B cell (primary cell): ENCODE measurements at places on chromosomes 12 and 14. TPM values are rescaled to one million over a fixed set of nuclear protein-coding genes. Genes with fewer than 3 reads are reported as not detected.

The TAS2R8 gene
- 0.20 TPM in 1 of 2 replicates, not detected in the other for polyA plus RNA-seq

DNA sequence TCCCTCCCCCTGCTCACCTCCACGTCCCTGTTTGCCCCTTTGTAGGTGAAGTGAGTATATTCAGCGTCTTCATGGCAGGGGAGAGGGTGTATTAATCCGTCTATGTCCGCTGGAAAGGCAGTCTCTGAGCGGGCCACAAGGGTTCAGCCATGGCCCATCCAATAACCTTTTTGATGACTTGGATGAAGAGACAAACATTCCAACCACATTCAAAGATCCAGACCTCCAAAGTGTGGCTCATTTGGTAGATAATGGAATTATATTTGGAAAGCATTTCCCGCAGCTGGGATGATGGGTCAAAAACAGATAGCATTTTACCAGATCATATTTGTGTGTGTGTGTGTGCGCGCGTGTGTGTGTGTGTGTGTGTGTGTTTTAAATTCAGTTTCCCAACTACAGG, 345.9 kb downstream of the DPF3 start:
- no peaks in the 10 kb centered on the region for H3K27me3 ChIP-seq
- no peaks in the 10 kb centered on the region for H3K36me3 ChIP-seq
- DNase-seq = no peak
- H3K27ac ChIP-seq = no peak overlapping the region
- H3K4me3 ChIP-seq = no peak overlapping the region

DNA sequence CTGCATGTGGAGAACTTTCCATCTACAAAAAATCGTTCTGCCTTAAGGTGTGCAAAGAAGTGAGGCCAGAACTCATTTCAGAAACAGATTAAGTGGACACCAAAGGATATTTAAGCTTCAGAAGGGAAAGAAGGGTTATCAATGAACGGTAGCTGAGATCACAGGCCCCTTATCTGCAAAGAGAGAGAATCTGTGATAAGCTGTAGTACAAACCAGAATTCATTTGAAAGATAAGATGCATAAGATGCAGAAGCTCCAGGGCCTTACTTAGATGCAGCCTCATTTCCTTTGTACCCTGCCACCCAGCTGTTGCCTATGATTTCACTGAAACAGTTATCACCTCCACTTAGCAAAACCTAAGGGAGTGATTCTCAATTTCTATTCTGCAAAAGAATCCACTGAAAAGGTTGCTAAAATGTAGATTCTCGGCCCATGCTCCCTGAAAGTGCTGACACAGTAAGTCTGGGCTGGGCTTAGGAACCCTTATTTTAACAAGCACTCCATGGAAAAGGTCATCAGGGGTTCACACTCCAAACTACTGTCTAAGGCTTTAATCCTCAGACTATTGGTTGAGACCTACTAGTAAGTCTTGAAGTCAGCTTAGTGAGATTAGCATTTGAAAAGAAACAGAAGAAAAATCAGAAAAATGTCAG, 64.8 kb downstream of the HELB start:
- no peak for DNase-seq
- no peak overlapping the region for H3K27ac ChIP-seq
- no peaks in the 10 kb centered on the region for H3K4me1 ChIP-seq
- no peaks in the 10 kb centered on the region for H3K36me3 ChIP-seq
- no peaks in the 10 kb centered on the region for H3K27me3 ChIP-seq

GRCh38 chr12:16221776-16222175, 55.7 kb downstream of the SLC15A5 start:
- H3K4me1 ChIP-seq = no peaks in the 10 kb centered on the region
- H3K36me3 ChIP-seq = no peaks in the 10 kb centered on the region
- no peak overlapping the region for H3K27ac ChIP-seq
- no peak for DNase-seq
- H3K27me3 ChIP-seq = no peaks in the 10 kb centered on the region

DNA sequence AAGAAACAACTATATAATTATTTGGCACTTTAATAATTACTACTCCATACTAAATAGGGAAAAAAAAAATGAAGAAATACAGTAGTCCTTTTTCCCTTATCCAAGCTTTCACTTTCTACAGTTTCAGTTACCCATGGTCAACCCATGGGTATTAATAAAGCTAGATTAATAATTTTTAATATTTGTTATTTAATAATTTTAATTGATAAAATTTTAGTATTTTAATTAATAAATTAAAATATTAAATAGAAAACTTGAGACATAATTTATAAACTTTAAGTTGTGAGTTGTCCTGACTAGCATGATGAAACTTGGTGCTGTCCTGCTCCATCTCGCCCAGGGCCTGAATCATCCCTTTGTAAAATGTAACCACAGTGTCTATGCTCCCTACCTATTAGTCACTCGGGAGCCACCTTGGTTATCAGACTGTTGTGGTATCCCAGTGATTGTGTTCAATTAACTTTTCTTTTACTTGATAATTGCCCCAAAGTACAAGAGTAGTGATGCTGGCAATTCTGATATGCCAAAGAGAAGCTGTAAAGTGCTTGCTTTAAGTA, 71.8 kb downstream of the PAWR start:
- H3K27me3 ChIP-seq = no peaks in the 10 kb centered on the region
- H3K36me3 ChIP-seq = peaks cover 14% of the 10 kb centered on the region
- H3K4me1 ChIP-seq = no peaks in the 10 kb centered on the region

- H3K4me1 ChIP-seq = peaks cover 6% of the 10 kb centered on the region
- no peak overlapping the region for H3K4me3 ChIP-seq
- peaks cover 25% of the 10 kb centered on the region for H3K27me3 ChIP-seq
- H3K27ac ChIP-seq = no peak overlapping the region
- H3K36me3 ChIP-seq = no peaks in the 10 kb centered on the region
- no peak for DNase-seq
These were observed 70.8 kb downstream of the FBXL14 start for GRCh38 chr12:1523558-1524050.
